ENCODE measurements at places on chromosomes 12 and 14.
A peak's percentile ranks its signal among the peaks of the same experiment; 100 is the strongest.

- no peak for DNase-seq
Observed at GRCh38 chr12:90939382-90939781, 15.6 kb downstream of the CCER1 start.

- no peak for DNase-seq
Observed at GRCh38 chr14:65357689-65358088, 54.8 kb upstream of the FUT8 start.

DNA sequence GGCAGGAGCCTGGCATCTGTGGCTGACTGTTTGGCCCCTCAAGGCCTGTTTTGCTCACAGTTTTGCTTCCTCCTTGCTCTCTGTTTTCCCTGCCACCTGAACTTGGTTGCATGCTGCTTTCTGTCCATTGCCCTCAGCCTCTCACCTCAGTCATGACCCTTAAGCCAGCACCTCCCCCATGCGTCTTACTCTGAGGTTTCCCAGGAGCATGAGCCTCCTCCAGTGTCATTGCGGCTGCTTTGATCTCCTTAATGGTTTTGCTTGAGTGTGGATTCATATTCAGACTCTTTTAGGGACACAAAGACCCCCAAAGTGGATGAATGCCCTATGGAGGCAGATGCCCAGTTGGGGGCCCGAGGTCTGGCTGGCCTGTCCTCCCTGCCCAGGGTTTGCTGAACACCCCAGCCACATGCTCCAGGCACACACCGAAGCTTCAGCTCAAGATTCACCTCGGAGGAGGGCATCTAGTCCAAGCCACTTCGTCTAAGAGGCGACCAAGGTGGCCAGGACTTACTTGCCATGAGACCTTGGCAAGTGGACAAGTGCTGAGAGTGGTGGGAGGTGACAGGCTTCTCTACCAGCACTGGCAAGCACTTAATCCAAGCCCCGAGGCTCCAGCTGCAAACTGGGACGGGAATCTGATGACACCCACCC is 95.4 kb upstream of the DIO3 start:
- DNase-seq, result no peak

- DNase-seq, result peak; percentile 73
Observed at GRCh38 chr14:103121846-103122584, 1.2 kb upstream of the TNFAIP2 start.

GRCh38 chr12:49873361-49873934 is 30.3 kb downstream of the FAIM2 start:
- DNase-seq, result no peak

GRCh38 chr12:112463478-112463877 is 44.7 kb downstream of the PTPN11 start:
- no peak for DNase-seq

- DNase-seq, result no peak
Observed at GRCh38 chr12:90292183-90292582, 583.5 kb upstream of the ATP2B1 start.

DNA sequence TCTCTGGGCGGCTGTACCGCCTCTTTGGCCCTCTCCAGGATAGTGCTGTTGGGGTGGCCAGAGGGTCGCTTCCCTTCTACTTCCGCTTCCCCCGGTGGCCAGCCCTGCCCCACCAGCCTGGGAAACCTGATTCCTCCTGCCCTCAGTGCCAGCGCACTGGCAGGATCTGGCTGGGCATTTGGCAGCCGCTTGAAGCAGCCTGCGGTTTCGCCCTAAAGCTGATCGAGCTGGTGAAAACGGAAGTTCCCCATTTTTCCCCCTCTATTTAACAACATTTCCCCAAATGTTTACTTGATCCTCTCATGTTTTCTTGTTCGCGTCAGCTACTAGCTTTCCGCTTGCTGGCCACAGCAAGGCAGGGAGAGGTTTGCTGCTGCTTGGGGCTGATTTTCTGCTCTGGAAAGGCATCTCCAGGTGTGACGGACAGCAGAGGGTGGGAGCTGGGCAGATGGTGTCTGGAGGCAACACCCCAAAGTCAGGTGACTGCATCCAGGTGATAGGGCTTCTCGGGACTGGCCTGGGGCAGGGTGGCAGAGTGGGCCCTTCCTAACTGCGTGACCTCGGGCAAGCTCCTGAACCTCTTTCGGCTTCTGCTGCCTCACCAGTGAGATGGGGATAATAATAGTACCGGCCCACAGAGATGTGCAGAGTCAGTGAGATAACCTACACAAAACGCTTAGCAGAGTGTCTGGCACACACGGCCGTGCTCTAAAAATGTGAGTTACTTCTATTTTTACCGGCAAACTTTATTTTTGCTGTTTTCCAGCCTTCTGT is 53.1 kb downstream of the TSPAN9 start:
- no peak for DNase-seq

DNA sequence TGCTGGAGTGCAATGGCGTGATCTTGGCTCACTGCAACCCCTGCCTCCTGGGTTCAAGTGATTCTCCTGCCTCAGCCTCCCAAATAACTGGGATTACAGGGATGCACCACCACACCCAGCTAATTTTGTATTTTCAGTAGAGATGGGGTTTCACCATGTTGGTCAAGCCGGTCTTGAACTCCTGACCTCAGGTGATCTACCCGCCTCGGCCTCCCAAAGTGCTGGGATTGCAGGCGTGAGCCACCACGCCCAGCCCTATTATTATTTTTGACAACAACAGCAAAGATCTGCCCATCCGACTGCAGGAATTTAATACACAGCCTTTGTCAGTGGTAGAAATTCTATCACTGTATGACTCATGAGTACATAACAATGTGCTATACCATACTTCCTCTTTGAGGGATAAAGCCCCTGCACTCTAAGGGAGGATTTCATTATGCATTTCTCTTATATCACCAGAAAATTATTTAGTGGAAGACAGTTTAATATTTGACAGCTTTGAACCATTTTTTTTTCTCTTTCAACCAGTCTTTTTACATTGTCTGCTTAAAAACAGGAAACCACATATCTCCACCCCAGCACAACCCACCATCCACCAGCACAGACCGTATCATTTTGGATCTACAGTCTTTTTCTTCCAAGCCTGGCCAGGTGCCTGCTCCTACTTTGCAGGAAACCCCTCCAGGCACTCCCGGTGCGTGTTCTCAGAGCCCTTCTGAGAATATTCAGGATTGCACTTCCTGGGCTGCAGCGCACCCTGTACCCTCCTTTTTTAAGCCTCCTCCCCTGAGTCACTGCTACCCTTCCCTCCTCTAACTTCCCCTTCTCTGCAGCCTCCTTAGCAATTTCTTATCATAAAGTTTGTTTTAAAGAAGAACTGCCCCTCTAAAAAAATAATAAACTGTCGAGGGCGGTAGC is 594 bp downstream of the ARHGDIB start:
- DNase-seq, result peak; percentile 50

DNA sequence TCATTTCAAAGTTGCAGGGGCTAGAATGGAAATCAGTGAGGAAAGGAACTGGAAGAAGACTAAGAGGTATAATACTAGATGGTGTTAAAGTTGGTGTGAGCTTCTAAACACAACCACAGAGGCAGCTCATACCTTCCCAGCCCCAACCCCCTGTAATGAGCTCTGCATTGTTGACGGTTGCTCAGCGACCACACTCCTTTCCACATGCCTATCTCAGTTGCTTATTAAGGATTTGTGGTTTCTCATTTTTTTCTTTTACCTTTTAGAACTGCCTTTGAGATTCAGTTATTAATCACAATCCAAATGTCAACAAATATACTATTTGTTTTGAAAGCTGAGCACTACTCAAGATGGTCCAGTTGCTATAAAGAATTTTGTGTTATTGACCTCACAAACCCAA is 62.1 kb upstream of the KIF21A start:
- DNase-seq, result no peak

- DNase-seq, result peak; percentile 83
Observed at GRCh38 chr14:23062002-23062401, 4.7 kb upstream of the CDH24 start.

DNA sequence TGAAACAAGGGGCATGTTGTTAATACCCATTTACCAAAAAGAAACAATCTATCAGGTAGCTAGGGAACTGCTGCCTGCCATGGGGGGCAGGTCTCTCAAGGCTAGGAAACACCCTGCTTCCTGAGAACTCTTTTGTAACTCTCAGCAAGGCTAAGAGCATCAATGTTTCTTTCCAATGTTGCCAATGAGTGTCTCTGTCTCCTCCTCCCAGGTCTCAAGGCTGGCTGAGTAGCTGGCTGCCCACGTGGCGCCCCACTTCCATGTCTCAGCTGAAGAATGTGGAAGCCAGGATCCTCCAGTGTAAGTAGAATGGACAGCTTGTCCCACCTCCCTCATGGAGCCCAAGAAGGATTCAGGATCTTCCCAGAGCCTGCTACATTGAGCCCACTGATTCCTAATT is 3.4 kb downstream of the ABHD4 start:
- no peak for DNase-seq

DNA sequence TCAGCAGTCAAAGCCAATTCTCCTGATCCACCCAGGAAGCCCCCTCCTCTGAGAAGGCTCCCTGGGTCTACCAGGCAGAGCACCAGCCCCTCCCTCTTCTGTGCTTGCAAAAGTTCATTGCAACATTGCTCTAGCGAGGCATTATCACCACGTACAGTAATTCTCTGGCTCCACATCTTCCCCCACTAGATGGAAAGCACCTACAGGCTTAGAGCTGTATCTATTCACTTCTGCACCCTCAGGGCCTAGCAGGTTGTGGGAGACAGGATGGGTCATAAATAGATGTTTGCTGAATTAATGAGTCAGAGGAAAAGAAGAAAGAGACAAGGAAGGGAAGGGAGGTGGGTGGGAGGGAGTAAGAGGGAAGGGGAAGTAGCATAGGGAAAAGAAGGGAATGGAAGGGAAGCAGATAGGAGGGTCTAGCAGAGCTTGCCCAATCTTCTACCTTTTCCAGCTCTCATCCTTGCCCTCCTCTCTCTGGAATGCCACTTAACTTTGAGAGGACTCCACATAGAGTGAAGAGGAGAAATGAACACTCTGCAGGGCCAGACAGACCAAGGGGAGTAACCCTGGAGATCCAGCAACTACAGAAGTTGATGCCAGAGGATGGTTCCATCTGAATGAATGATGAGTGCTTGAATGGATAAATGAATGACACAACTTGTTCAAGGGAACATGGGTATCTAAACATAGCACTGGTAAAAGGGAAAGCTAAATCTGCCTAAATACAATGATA is 42.0 kb upstream of the NT5DC3 start:
- no peak for DNase-seq

DNA sequence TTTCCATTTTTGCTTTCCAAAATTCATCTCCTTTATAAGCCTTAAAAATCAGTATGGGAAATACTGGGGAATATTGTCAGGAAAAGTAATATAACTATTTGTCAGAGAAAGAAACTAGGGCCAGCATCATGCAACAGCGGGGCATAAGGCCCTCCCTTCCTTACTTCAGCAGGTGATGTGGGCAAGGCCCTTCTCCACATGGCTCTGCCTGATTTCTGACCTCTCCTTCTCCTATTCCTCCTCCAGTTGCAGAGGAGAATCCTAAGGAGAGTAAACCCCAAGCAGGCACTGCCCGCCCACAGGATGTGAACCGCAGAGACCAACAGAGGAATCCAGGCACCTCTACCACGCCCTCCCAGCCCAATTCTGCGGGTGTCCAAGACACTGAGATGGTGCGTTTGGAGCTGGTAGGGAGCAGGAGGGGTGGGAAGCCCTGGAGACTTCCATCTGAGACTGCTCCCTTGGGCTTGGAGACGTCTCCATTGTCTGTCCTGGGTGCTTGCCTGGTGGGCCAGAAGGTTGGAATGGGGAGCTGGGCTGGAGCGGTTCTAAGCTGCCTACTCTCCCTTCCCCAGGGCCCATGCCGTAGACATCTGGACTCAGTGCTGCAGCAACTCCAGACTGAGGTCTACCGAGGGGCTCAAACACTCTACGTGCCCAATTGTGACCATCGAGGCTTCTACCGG is 2.7 kb upstream of the SOAT2 start:
- no peak for DNase-seq

- DNase-seq, result no peak
Observed at GRCh38 chr12:68612697-68613096, 2.0 kb downstream of the RAP1B start.

DNA sequence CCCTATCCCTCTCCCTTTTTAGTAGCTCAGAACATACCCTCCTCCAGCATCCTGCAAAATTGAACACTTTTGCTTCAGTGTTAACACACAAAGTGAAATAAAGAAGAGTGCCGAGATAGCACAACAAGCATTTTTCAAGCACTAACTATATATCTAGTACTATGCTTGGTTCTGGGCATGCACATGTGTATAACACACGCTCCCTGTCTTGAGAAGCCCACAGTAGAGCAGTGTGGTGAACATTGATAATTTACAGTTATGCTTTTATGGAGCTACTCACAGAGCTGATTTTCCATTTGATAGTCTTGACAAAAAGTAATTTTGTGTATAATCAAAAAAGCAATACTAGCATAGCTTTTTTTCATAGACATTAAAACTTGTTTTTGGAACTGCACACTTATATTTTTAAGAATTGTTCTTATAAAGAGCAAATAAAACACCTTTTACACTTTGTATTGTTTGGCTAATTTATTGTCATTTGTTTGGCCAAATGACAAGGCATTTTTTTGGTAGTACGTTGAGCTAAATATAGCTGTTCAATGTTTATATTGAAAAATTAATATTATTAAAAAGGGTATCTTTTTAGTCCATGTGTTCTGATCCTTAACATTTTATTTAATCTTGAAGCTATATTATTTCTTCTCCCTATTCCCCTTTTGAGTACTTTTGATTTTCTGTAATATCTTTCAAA is 39.7 kb downstream of the LEMD3 start:
- no peak for DNase-seq

GRCh38 chr12:119082016-119082415 is 96.7 kb upstream of the HSPB8 start:
- no peak for DNase-seq

DNA sequence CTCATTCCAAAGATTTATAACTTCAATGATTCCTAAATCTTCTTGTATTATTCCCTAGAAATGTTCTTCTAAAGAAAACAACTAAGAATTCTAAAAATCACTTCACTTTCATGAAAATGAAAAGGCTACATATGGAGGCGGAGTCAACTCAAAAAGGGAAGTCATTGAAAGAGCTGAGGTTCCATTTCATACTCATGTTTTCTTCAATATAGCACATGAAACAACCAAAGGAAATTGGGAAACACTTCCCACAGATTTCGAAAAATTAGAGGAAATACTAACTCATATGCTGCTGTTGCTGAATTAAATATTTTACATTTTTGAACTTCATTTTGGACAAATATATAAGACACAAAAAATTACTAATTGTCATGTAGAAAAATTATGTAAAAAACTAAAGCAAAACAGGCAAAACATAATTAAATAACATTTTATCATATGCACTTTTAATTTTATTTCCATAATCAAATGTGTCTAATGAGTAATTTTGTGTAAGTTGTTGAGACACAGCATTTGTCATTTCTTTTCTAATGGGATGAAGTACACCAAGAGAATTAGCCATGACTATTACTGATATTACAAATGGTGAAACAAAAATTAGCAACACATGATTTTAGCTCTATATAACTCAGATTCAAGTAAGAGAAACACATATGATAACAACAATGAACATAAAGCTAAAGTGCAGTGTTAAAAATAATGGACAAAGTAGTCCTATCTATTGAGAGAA is at the start of gene CD163:
TSS of gene CD163 (minus strand) at position 92 of the 730 bp plus-strand sequence. CDS start at position 5, 87 bp downstream.
- no peak for DNase-seq

GRCh38 chr12:41512497-41512896 is 324.4 kb downstream of the PDZRN4 start:
- DNase-seq, result no peak

GRCh38 chr12:66117242-66117641 is 13.3 kb downstream of the LLPH start:
- DNase-seq, result no peak

GRCh38 chr12:30100741-30101140 is 317.0 kb upstream of the TMTC1 start:
- DNase-seq, result peak; percentile 30
